ENCODE measurements at places on chromosomes 13 and 19.

DNA sequence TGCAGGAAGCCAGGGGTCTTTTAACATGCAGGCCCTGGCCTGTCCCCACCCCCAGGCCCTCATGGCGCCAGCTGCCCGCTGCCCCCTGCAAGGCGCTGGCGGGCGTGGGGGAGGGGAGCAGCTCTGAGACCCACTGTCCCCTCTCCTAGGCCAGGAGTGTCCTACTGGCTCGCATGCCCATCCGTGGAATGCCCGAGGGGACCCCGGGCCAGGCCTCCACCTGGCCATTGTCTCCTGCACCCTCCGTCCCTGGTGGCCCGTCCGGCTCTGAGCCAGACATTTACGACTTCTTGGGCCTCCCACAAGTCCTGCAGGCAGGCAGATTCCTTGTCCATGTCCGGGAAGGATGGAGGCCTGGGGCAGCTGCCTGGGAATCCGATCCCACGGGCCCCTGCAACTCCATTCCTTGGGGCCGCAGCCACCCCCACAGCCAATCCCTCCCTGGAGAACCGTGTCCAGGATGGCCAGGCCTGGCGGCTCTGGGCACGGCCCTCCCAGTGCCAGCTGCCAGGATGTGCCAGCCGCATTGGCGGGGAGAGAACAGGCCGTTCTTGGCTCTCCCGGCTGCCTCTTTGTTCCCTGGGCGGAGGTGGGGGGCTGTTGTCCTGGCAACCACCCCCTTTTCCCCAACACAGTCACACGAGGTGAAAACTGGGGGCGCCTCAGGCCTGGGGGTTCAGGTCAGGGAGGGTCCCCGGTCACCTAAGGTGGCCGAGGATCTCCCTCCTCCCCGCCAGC, 10.5 kb upstream of the PLIN3 start:
- no peak for DNase-seq

DNA sequence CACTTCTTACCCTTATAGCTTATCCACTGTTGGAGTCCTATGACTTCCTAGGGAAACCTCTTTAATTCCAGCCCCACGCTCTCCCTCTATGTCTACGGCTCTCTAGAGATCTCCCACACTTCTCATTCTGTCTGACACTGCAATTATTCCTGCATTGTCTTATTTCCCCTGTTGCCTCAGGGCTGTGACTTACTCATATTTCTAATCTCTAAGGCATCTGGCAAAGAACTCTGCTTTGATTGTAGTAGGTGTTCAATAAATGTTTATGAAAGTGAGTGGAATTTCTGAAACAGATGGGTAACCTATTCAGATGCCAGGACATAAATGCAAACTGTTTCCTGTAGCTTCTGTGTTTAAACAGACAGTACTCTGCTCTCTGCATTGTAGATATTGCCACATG, 102.4 kb upstream of the SERTM1 start:
- no peak for DNase-seq

GRCh38 chr13:45875951-45876350, 24.4 kb upstream of the SIAH3 start:
- DNase-seq = no peak

- no peak for DNase-seq
Observed at GRCh38 chr13:51416107-51416506, 36.7 kb downstream of the INTS6 start.

DNA sequence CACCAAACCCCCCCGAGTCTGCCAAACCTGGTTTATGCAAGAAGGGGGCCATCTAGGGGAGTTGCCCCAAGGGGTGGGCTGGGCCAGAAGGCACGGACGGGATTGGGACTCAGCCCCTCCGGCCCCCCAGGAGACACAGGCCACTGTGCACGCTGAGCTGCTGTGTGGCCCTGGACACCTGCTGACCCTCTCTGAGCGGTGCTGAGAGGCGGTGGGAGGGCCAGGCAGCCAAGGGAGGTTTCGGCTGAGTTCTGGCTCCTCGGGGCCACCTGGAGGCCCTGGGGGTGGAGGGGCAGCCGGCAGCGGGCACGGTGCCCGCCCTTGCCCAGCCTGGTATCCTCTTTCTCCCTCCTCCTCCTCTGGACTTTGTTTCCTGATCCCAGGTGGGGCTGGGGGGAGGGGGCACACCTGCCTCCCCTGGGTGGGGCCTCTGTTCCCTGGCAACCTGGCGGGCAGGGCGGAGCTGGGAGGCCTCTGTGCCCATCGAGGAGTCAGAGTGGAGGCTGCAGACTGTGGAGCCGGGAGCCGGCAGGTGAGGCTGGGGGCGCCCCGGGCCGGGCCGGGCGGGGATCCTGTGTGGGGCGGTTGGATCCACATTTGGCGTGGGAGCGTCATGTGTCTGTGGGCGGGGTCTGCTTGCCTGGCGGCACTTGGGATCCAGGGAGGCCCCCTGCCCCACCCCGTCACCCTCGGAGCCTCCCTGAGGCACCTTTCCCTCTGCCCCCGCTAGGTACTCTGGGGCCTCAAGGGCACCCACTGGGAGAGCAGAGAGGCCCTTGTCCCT, at the start of gene MISP:
MISP (plus strand) TSS at position 473 of the 784 bp plus-strand sequence. CDS start 5,835 bp downstream, outside the sequence.
- DNase-seq = no peak

DNA sequence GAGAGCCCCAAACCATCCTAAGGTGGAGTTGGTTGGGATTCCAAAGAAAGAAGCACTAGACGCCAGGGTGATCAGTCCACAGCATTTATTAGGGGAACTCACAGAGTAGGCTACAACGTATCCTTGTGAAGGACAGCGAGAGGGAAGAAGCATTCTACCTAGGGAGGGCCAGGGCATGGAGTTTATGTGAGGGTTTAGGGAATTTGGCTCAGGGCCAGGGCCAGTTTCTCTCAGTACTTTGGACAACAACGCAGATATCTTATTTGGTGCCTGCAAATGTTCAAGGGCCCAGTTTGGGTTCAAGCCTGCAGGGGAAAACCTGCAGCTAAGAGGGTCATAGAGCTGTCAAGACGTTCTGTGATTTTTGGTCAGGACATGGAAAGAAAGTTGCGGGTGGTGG, 73.9 kb upstream of the GJB6 start:
- no peak for DNase-seq

- no peak for DNase-seq
Observed at GRCh38 chr13:79435561-79435990, 29.5 kb upstream of the RBM26 start.

GRCh38 chr13:76937281-76937820, 11.0 kb upstream of the ACOD1 start:
- no peak for DNase-seq

GRCh38 chr13:23966691-23967615, 69.7 kb upstream of the C1QTNF9B start:
- DNase-seq = no peak

GRCh38 chr19:13640611-13641010, 123.7 kb upstream of the MRI1 start:
- DNase-seq = no peak

DNA sequence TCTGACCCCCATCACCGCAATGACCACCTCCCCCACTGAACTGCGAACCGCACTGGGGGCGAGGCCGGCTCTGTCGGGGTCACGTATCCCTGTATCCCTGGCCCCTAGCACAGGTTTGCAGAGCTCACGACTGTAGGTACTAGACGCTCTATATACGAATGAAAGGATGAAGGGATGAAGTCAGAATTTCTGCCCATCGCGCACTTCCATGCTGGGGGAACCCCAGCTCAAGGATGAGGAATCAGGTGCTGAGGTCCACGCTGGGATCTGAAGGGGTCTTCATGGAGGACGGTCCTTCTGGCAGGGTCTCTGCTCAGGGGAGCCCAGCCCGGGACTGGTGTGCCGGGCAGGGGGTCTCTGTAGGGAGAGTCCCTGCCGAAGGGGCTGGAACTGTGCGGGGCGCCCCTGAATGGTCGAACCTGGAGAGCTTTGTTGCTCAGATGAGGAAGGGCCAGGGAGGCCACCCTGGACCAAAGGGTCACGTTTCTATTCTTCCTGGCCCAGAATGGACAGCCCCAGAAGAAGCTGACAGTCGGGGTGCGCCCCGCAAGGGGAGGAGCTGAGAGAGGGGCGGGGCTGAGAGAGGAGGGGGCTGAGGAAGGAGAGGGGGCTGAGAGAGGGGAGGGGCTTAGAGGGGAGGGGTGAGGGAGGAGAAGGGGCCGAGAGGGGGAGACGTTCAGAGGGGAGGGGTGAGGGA, 37.9 kb upstream of the SEMA6B start:
- no peak for DNase-seq

GRCh38 chr19:3270902-3271301, 46.4 kb downstream of the CELF5 start:
- DNase-seq = peak; percentile 43

DNA sequence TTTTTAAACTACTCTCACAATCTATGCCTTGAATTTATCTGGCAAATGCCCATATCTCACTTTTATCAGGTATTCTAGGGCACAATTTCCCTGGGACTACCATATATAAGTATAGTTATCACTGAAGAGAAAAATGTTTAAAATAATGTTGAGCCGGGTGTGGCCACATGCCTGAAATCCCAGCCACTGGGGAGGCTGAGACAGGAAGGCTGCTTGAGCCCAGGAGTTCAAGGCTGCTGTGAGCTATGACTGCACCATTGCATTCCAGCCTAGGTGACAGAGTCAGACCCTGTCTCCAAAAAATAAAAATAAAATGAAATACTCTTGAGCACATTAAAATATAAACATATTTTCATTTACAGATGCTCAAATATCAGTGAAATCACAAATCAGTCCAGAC, 4.1 kb downstream of the KATNAL1 start:
- no peak for DNase-seq

GRCh38 chr13:81283062-81283461, 942.1 kb upstream of the SPRY2 start:
- DNase-seq = no peak

DNA sequence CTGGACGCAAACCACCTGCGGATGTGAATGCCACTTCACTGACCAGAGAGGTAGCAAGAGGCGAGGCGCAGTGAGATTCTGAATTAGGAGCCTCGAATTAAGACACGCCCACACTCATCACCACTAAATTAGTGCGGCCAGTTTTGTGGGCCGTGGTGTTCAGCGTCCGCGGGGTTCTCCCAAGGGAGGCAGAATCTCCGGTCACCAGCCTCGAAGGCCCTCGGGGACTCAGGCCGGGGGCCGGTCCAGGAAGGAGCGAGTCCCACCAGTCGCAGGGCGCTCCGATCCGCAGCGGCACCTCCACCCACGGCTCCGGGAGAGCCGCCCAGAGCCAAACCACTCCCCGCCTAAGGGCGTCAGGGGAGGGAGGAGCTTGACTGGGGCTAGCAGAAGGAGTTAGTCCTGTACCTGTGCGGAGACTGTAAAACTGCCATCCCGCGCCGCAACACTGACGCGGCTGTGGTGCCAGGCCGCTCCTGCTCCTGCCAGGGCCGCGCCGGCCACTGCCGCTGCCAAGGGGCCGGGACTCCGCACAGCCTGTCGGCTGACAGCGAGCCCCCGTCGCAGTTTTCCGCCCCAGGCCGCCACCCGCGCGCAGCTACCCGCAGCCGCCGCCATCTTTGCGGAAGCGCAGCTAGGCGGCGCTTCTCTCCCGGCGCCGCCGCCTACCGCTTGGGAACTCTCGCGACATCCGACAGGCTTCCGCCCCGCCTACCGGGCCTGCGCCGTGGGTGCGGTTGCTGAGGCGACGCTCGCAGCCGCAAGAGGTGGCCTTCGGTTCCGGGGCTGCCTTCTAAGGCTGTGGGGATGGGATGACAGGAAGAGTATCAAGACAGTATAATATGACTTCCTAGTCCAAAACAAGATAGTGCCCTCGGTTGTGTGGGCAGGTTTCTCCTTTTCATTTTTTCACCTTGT, at the start of gene MICU2:
MICU2 (minus strand) TSS at position 640 of the 918 bp plus-strand sequence; CDS start at position 618, 22 bp downstream.
- peak; percentile 95 for DNase-seq

DNA sequence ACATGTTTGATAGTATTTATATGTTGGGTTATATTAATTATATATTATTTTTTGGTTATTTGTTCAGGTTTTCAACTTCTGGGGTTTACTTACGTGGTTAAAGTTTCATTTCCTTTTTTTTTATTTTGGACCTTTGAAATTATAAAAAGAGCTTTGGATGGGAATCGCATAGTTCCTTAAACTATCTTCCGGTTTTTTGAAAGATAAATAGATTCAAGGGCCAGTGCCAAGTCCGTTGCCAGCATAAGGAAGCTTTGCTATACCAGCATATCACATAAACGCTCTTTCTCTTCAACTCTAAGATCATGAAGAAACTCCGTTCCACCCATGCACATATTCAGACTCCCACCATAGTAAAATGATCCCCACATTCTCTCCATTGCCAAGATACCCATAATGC, 7.4 kb upstream of the OXGR1 start:
- no peak for DNase-seq

DNA sequence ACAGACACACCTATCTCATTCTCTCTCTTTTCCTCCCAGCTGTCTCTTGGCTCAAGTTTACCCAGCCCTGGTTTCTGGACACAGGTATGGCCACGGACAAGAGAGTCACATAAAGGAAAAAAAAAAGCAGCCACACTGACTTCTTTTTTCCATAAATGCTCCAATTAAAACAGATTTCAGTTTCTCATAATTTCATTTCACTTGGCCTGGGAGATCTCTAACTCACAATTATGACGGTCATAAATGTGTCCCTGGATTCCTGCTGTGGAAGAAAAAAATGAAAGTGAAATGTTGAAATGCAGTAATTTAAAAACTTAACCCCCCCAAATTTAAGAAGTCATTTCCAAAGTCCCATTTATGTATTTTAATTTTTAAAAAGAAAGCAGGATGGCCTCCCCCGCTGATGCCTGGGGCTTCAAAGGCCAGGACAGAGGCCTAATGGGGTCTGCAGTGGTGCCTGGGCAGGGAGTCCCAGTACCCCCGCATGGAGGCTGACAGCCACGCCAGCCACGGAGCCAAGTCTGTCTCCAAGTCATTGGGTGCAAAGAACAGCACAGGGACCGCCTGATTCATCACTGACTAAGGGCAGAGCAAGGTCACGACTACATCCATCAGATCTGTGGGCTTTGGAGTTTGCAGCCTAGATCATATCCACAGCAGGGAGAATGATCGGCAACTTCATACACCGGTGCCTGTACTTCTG, 79.7 kb downstream of the TSHZ3 start:
- no peak for DNase-seq

DNA sequence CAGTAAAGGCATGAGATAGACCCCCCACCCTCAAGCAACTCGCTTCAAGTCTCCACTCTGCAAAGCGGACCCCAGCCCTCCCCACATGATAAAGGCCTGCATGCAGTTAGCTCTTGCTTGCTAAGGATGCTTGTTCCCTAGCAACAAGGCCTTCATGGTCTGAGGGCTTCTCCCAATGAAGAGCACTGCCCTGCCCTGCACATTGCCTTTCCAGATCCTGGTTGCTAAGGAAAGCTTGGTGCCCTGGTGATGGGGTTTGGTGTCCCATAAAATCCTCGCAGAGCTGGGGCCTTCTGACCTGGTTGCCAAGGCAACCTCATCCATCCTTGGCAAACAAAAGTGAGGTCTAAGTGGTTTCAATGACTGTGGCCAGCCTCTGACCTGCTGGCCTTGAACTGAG, 6.0 kb downstream of the DBP start:
- no peak for DNase-seq

- no peak for DNase-seq
Observed at GRCh38 chr19:19568802-19569756, 31.0 kb downstream of the CILP2 start.

GRCh38 chr19:18397242-18398202, at the start of gene LRRC25:
Gene LRRC25 (minus strand): TSS chr19:18397622. CDS start chr19:18396963, 659 bp downstream.
- DNase-seq = no peak

All from activated T-cell treated with anti-CD3 and anti-CD28 coated beads, Interleukin-2, amount 50 U/mL, for 48 hours (primary cell).